Foreskin keratinocyte (primary cell): ENCODE measurements at places on chromosomes 16 and 17. TPM values are rescaled to one million over a fixed set of nuclear protein-coding genes. Genes with fewer than 3 reads are reported as not detected.
A peak's percentile ranks its signal among the peaks of the same experiment; 100 is the strongest.

DNA sequence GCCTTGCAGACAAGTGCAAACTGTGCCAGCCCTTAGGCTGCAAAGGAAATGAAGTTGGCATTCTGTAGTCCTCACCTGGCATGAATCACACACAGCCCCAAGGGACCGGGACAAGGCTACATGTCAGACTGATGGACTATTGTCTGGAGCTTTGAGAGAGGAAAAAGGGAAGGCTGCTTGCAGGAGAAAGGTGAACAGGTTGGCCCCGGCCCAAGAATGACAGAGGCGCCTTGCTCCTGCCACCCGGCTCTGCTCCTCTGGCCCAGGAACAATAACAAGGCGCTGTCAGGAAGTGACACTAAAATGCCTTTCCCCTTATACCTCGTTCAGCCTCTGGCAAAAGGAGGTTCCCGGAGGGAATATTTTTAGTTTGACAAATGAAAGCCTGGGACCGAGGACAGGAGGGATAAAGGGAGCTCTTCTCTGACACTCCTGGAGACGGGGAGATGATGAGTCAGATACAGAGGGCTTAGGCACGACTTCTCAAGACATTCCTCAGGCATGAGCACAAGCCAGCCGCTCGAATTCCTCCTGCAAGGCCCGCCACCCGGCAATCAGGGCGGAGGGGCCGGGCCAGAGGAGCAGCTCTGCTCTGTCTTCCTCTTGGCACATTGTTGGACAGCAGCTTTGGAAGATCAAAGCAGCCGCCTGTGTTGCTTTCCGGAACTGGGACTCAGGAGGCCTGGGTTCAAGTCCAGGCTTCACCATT, 105.8 kb downstream of the NOG start:
- DNase-seq = peak; percentile 100

- DNase-seq = no peak
These were observed 148.7 kb downstream of the AIPL1 start for GRCh38 chr17:6286233-6286632.

DNA sequence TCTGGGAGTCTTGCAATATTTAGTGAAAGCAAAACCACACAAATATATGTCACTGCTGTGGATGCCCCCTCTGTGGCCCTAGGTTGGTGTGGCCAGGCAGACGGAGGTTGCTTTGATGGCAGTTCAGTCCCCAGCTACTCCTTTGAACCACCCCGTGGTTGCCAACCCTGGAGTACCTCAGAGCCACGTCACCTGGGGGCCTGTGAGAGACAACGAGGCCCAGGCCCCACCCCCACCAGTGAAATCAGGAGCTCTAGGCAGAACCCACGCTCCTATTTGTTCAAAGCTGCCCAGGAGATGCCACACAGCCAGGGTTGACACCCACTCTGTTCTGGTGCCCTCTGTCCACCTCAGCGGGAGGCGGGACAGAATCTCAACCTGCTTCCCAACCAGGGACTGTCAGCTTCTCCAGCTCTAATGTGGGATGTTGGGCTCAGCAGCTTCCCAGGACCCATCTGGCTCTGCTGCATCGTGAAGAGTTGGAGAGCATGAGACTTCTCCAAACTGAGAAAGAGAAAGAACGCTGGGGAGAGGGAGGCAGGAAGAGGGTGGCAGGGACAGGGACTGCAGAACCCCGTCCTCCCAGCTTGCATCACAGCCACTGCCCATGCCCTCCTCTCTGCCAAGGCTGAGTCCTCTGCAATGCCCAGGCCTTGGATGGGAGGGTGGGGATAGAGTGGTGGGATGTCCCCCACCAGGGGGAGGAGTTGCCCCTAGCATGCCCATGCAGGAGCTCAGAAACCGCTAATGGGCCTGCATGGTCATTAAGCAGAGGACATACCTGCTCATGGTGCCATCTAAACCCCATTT, 81.8 kb downstream of the C16orf78 start:
- no peak for DNase-seq

GRCh38 chr17:75370286-75370915, 35.1 kb downstream of the GRB2 start:
- DNase-seq = no peak

DNA sequence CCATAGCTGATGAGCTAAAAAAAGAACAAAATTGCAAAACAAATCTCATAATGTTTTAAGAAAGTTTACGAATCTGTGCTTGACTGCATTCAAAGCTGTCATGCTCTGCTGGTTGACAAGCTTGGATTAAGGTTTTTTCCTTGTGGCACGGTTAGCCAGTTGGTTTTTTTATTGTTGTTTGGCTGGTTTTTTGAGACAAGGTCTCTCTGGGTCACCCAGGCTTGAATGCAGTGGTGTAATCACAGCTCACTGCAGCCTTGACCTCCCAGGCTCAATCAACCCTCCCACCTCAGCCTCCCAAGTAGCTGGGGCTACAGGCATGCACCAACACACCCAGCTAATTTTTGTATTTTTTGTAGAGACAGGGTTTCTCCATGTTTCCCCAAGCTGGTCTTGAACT, 45.7 kb downstream of the PHKB start:
- DNase-seq = no peak

DNA sequence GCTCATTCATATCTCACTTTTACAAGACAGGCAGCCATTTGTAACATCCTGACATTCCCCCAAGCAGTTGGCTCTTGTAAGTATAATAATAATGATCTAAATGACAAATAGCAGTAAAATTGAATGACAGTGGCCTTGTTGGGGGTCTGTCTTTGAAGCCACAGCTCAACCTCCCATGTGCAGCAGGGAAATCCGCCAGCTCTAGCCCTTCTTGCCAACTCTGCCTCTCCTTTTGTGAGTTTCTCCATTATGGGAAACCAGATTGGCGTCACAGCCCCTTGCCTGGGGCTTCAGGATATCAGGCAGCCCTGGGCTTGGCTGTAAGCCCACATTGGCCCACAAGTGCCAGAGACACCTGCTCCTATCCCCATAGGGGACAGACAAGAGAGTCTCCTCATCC, 70.4 kb upstream of the CACNG5 start:
- no peak for DNase-seq

GRCh38 chr17:27323538-27324215, 29.8 kb downstream of the WSB1 start:
- no peak for DNase-seq

- DNase-seq = no peak
These were observed 126.3 kb upstream of the HSBP1 start for GRCh38 chr16:83681381-83681956.

DNA sequence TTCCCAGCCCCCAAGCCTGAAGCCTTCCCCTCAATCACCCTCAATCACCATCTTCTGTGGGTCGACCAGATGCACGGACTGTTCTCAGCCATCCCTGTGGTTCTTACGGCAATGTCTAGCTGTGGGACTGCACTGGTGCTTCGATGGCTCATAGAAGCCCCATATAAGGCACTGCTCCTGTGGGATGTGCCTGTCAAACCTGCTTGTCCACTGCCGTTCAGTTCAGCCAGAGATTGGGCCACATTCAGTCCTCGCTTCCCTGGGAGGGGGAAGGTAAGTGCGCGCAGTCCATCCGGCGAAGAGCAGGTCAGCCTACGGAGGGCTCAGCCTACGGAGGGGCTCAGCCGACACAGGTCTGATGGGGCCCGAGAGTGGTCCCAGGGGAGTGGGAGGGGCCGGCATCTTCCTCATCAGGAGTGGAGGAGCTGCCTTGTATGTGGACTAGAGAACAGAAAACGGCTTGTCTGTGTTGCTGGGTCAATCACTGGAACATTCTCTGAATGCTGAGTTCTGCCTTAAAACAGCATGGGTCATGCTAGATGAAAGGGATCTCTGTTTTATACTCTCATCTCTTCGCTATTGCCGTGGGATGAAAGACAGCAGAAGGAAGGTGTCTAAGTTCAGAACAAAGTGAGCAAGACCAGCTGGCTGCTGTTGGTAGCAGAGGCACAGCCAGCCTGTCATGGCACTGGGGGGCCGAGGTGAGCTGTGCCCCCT, at the start of gene CARD14:
TSS of gene CARD14 (plus strand) at position 247 of the 717 bp plus-strand sequence. CDS start 11,409 bp downstream, outside the sequence.
- DNase-seq = peak; percentile 67

- DNase-seq = peak; percentile 58
These were observed 21.7 kb downstream of the KNOP1 start for GRCh38 chr16:19696328-19696727.

DNA sequence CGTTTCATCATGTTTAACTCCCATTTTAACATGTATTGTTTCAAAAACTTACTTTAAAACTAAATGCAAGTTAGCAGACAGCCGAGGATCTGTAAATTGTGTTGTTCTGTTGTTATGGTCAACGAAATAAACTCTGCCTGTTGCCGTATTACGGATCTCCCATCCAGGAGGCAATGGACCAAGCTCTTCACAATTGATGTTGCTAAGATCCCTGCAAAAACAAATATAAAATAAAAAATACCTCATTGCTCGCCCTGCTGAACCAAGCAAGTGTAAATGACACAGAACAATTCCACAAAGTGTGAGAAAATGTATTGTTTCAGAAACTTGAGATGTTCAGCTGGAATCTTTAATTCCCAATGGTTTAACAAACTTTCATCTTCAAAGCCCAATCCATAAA, 65.0 kb downstream of the CEP95 start:
- DNase-seq = no peak

DNA sequence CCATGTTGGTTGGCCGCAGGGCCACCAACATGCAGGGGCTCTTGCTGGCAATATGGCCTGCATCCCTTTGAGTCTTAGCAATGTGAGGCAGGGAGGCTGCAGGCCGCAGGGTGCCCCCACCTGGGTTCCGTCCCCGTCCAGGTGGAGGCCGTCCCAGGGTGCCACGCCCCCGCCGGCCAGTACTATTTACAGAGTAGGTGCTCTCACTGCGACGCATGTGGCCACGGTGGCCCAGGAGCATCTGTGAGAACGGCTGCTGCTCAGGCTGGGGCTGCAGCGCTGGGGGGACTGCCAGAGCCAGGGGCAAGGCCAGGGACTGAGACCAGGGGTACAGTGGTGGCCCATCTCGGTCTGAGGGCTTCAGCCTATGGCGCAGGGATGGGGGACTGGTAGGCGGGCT, 3.6 kb downstream of the MATCAP1 start:
- no peak for DNase-seq

- no peak for DNase-seq
These were observed 5.6 kb downstream of the CHD3 start for GRCh38 chr17:7894226-7894625.

- no peak for DNase-seq
These were observed 59.4 kb upstream of the ALOX12 start for GRCh38 chr17:6936370-6937028.

DNA sequence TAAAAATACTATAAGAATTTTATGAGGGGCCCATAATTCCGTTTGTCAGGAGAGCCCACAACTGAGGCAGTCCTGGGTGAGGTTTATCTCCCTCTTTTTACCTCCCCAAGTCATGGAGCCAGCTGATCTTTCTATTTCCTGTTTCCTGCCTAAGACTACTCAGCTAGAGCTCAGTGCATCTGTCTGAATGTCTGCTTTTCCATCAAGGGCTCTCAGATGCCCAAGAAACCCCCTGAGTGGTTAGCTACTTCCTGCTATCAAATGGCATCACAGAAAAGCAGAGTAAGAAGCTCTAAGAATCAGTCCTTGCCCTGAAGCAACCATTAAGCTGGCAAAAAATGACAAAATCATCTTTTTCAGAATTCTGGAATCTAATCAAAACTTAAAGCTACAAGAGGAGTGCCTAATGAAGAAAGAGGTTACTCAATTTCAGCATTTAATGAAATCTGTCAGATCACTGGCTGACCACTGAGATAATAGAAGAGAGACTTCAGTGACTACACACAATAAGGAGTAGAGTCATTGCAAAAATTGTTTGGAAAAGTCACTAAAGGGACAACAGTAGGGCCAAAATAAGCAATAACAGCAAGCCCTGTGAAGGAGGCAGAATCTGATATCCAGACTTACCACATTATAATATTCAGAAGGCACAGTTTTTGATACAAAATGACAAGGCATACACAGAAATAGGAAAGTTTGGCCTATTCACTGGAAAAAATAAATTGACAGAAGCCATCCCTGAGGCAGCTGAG, 150.1 kb downstream of the CYB561 start:
- DNase-seq = no peak

The PYY gene
- 0.14 and 0.24 TPM in 2 replicates for polyA plus RNA-seq

The KRTAP4-6 gene
- polyA plus RNA-seq = not detected in 2 replicates

The EFCAB5 gene
- polyA plus RNA-seq = 0.07 and 0.18 TPM in 2 replicates

The TBC1D3G gene
- polyA plus RNA-seq = not detected in 2 replicates

The TBC1D3K gene
- polyA plus RNA-seq = not detected in 2 replicates

The HERPUD1 gene
- 108 and 144 TPM in 2 replicates for polyA plus RNA-seq

The SLC6A2 gene
- not detected in 2 replicates for polyA plus RNA-seq
